ENCODE measurements at places on chromosomes 12 and 14. TPM values are rescaled to one million over a fixed set of nuclear protein-coding genes. Genes with fewer than 3 reads are reported as not detected.
A peak's percentile ranks its signal among the peaks of the same experiment; 100 is the strongest.

GRCh38 chr14:73720636-73721035, 6.5 kb upstream of the PNMA1 start:
- DNase-seq: no peak

DNA sequence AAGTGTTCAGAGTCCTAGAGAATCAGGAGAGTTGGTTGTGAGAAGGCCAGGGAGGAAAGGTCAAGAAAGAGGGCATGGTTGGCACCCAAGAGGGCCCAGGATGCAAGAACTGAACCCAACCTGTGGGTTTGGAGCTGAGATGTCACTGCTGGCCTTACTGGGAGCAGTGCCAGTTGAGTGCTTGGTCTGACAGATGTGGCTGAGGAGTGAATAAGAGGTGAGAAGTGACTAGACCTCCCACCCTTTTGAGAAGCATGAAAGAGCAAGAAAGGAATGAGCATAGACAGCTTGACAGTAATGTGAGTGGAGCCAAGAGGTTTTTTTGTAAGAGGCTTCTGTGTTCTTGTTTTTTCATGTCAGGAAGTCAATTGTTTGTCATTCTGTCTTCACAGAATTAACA, 95.3 kb downstream of the FGD4 start:
- DNase-seq: peak; percentile 6

BMP4 gene
- 2.5 TPM for total RNA-seq

GSC gene
- total RNA-seq: 0.11 TPM

- DNase-seq: no peak
Observed at GRCh38 chr14:61812347-61813095, 50.3 kb downstream of the SNAPC1 start.

GRCh38 chr12:78473136-78473535, 391.4 kb upstream of the SYT1 start:
- DNase-seq: peak; percentile 20

MFAP5 gene
- total RNA-seq: 22.7 TPM

Data from LHCN-M2 (cell line).